Right lobe of liver (tissue), 6 donors: ENCODE measurements at places on chromosomes 12 and 14. TPM values are rescaled to one million over a fixed set of nuclear protein-coding genes. Genes with fewer than 3 reads are reported as not detected.

- DNase-seq, result no peak
These were observed 372.8 kb downstream of the NELL2 start for GRCh38 chr12:44503329-44503728.

DNA sequence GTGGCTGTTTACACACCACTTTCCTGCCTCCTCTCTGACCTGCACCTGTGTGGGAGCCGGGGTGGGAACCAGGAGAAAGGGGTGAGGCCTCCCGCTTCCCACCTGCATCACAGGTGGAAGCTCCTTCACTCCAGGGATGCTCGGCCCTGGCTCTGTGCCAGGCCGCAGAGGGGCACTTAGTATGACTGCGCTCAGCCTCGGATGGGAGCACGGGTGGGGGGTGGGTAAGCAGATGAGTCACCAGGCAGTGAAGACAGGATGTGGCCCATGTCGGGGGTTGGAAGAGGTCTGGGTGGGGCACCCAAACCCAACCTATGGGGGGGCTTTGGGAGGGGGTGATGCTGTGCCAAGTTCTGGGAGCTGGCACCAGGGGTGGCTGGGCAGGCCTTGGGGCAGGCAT is 7.4 kb upstream of the CYP46A1 start:
- DNase-seq, result no peak

GRCh38 chr12:27499377-27499776 is 24.6 kb upstream of the PPFIBP1 start:
- no peak for DNase-seq

- DNase-seq, result no peak
These were observed 10.2 kb downstream of the DDX47 start for GRCh38 chr12:12823300-12823699.

- DNase-seq, result no peak
These were observed 20.4 kb downstream of the ADAM20 start for GRCh38 chr14:70514168-70515069.

DNA sequence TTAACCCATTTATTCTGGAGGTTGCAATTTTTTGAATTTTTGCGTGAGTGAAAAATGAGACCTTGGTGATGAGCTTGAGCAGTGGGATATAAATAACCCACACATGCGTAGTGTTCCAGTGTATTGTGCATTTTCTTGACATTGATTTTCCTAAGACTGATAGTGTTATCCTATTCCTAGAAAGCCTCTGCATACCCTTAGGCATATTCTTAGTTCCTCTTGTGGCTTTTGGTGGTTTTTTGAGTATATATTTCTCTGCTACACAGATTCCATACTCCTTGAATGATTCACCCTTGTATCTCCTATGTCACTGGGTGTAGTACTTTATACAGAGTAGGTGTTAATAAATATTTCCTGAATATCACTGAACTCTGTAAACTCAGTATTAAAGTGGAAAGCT is 363.4 kb upstream of the PDE3A start:
- DNase-seq, result no peak

DNA sequence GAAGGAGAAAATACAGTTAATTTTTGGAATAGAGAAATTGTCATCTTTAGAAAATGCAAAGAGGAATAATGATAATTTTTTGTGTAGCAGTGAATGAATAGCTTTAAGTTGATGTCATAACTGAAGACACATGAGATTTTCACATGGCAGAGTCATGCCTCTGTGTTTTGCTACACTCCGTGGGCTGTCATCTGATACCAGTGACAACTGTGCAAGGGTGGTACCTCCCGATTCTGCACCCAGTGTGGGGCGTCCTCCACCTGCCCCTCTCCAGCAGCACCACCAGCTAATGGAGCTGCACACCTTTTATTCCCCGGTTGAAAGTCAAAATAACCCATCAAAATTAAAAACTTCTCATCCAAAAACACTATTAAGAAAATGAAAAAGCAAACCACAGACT is 47.2 kb downstream of the ANKRD9 start:
- peak; percentile 1 for DNase-seq

DNA sequence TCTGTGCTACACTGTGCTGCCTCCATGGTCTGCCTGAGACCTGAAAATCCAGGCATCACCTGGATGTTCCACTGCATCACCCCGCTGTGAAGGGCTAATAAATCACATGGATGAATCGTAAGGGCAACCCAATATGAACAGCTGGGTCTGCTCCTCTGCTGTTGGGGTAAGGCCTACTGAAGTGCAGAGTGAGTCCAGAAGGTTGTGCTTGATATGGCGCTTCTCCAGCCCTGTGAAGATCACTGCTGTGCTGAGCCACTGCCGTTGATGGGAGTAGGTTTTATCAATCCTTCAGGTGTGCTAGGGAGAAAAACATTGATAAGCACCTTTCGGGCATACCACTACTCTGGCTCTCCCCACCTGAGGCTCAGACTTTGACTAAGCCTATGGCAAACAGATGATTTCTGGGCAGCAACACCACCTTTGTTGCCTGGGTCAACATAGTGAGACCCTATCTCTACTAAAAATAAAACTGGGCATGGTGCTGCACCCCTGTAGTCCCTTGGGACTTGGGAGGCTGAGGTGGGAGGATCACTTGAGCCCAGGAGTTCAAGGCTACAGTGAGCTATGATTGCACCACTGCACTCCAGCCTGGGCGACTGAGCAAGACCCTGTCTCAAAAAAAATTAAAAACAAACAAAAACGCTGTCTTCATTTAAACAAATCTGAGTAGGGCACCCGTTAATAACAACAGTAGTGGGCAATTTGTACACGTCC is 1.7 kb downstream of the ACVRL1 start:
- DNase-seq, result no peak

STON2 gene
- total RNA-seq, result 10.0 TPM

TMPRSS12 gene
- not detected for total RNA-seq

BEGAIN gene
- total RNA-seq, result 0.37 TPM

TSHR gene
- 0.37 TPM for total RNA-seq
